Vagina (tissue), 2 donors: ENCODE measurements at places on chromosomes 5 and 9. TPM values are rescaled to one million over a fixed set of nuclear protein-coding genes. Genes with fewer than 3 reads are reported as not detected.

MLANA gene
- total RNA-seq = not detected

C7 gene
- 385 TPM for total RNA-seq

IL5 gene
- not detected for total RNA-seq

- no peak overlapping the region for H3K4me3 ChIP-seq
- no peaks in the 10 kb centered on the region for H3K27me3 ChIP-seq
- no peaks in the 10 kb centered on the region for H3K4me1 ChIP-seq
- H3K36me3 ChIP-seq = no peaks in the 10 kb centered on the region
- H3K27ac ChIP-seq = no peak overlapping the region
These were observed 334.8 kb downstream of the TRIM32 start for GRCh38 chr9:117021906-117022305.

GRCh38 chr5:11064763-11065450, 303.9 kb upstream of the DAP start:
- H3K4me1 ChIP-seq = no peaks in the 10 kb centered on the region
- H3K4me3 ChIP-seq = no peak overlapping the region
- no peaks in the 10 kb centered on the region for H3K27me3 ChIP-seq
- no peak for DNase-seq

DNA sequence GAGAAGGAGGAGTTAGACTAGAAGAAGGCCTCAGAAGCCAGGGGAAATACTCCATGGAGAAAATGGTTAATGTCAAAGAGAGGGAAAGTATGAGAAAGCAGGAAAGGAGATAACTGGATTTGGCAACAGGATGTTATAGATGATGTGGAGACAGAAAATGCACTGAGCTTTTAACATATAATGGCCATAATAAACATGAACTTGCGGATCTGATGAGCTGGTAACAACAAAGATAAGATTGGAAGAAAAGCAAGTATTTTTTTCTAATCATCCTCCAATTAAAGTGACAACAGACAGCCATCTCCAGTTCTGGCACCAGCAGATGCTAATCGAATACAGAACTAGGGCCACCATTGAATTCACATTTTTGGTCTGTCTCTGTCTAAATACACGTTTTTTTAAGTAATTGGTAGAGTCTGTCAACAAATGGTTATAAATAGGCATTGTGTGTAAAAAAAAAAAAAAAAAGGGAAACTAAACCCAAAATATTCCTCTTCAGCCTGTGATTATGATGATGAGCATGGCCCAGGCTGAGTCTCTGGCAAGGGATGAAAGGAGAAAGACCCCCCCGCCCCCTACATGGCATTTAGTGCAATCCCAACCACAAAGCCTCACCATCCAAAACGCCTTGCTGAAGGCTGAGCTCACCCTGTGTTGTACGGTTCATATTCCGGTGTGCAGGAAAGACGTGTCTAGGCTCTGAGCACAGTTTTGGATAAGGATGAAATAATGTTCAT, 149.5 kb upstream of the LHFPL2 start:
- no peaks in the 10 kb centered on the region for H3K4me1 ChIP-seq
- no peak overlapping the region for H3K27ac ChIP-seq
- no peak overlapping the region for H3K4me3 ChIP-seq
- H3K36me3 ChIP-seq = no peaks in the 10 kb centered on the region
- no peaks in the 10 kb centered on the region for H3K27me3 ChIP-seq
